Activated naive CD8-positive, alpha-beta T cell treated with anti-CD3 and anti-CD28 coated beads, Interleukin-2, amount 10 ng/mL, durations not matched to agents 7 days and 5 days (primary cell): ENCODE measurements at places on chromosomes 5 and 9. TPM values are rescaled to one million over a fixed set of nuclear protein-coding genes. Genes with fewer than 3 reads are reported as not detected.
A peak's percentile ranks its signal among the peaks of the same experiment; 100 is the strongest.

- no peak for DNase-seq
- H3K27ac ChIP-seq = no peak overlapping the region
- peak overlapping the region; percentile 31 for H3K4me3 ChIP-seq
- H3K4me1 ChIP-seq = peaks cover 48% of the 10 kb centered on the region
- H3K36me3 ChIP-seq = peaks cover under 1% of the 10 kb centered on the region
- no peaks in the 10 kb centered on the region for H3K27me3 ChIP-seq
Observed at GRCh38 chr9:4665357-4665756, 923 bp downstream of the SPATA6L start.

DNA sequence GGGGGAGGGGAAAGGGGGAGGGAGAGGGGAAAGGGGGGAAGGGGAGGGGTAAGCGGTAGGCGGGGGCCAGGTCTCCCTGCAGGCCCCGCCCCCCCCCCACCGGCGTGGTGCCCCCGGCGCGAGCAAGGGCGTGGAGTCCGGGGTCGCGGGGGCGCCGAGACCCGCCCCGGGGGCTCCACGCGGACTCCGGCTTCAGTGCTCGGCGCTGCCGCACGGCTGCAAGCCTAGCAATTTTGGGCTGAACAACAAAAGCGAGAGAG, 10.8 kb downstream of the C9orf50 start:
- H3K36me3 ChIP-seq = no peaks in the 10 kb centered on the region
- H3K27ac ChIP-seq = no peak overlapping the region
- no peak for DNase-seq
- peaks cover 25% of the 10 kb centered on the region for H3K4me1 ChIP-seq

GRCh38 chr5:116038817-116039216, 6.5 kb downstream of the ARL14EPL start:
- H3K4me1 ChIP-seq = peaks cover 9% of the 10 kb centered on the region
- H3K27ac ChIP-seq = no peak overlapping the region

- peaks cover 1% of the 10 kb centered on the region for H3K4me1 ChIP-seq
- H3K27ac ChIP-seq = no peak overlapping the region
- no peaks in the 10 kb centered on the region for H3K36me3 ChIP-seq
Observed at GRCh38 chr9:83304686-83305085, 233.5 kb downstream of the FRMD3 start.

GRCh38 chr5:163248871-163249270, 188.5 kb upstream of the CCNG1 start:
- H3K27me3 ChIP-seq = no peaks in the 10 kb centered on the region
- no peak overlapping the region for H3K27ac ChIP-seq
- no peaks in the 10 kb centered on the region for H3K36me3 ChIP-seq
- no peak for DNase-seq
- H3K4me1 ChIP-seq = no peaks in the 10 kb centered on the region

DNA sequence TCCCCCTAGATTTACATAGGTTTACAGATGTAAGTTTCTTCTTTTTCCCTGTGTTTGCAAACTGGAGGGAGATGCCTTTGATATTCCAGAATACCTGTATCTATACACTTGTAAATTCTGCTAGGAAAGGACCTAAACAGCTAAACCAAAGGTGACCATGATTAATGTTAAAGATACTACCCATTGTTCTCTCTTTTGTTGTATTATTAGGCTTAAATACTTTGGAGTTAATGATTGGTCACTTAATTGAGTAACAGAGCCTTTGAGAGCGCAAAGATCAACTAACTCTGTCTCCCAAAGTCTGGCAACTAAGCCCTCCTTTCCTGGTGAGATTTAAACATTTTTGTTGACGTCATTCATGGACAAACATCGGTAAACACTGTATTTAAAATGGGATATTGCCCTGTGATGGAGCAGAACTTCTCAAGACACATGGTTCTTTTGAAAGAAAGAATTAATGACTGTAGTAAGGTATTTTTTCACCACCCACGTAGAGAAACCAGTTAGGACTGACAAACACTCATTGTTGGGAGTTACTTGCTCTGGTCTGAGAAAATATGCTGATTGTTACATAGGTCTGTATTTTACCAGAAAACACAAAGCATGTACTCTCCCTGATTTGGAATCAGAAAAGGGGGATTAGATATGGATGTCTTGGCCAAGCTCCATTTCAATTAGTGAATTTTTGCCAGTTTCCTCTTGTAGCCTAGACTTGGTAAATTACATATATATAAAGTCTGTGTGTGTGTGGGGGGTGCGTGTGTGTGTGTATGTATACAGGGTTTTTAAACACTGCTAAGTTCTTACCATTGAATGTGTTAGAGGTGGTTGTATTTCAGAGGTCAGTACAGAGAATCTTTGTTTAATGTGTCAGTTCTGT, 4.6 kb downstream of the VCAN start:
- no peaks in the 10 kb centered on the region for H3K36me3 ChIP-seq
- DNase-seq = no peak
- no peak overlapping the region for H3K4me3 ChIP-seq
- peaks cover 65% of the 10 kb centered on the region for H3K27me3 ChIP-seq

- DNase-seq = peak; percentile 59
- peaks cover 63% of the 10 kb centered on the region for H3K27me3 ChIP-seq
- no peak overlapping the region for H3K27ac ChIP-seq
- peaks cover 7% of the 10 kb centered on the region for H3K4me1 ChIP-seq
- H3K36me3 ChIP-seq = no peaks in the 10 kb centered on the region
- peak overlapping the region; percentile 66 for H3K4me3 ChIP-seq
Observed at GRCh38 chr9:114504341-114505186, 709 bp downstream of the WHRN start.

GRCh38 chr5:82676661-82677060, 398.5 kb upstream of the RPS23 start:
- peaks cover 56% of the 10 kb centered on the region for H3K36me3 ChIP-seq
- no peak for DNase-seq
- peaks cover 24% of the 10 kb centered on the region for H3K4me1 ChIP-seq
- H3K27ac ChIP-seq = peak overlapping the region; percentile 80
- H3K27me3 ChIP-seq = no peaks in the 10 kb centered on the region

DNA sequence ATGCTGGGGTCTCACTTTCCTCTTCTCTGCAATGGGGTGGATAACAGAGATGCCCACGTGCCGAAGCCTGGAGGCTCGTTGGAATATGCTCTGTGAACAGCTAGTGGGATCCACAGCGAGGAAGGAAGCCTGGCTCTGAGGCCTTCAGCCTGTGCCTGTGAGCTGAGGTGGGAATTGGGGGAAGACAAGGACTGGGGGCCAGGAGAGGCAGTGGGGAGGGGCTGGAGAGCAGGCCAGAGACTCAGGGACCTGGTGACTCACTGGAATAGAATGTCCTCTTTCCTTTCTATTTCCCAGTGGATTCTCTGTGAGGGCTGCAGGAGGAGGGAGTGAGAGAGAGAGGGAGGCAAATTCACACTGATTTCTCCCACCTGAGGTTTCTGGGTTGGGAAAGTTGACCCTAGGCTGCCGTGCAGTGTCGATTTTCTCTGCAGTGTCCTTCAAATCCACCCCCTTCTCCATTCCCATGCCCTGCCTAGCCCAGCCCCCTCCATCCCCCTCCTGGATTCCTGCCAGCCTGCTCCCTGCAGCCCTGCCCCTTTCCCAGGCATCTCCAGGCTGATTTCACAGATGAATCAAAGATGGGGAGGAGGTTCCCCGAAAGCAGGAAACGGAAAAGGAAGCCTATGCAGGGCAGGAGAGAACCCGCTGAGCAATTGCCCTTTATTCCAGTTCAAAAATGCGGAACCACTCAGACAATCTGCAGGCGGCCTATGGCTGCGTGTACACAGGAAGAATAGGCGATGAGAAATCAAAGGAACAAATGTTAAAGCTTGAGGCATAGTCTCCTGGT, 1.4 kb upstream of the SPAAR start:
- DNase-seq = no peak
- no peak overlapping the region for H3K4me3 ChIP-seq
- peak overlapping the region; percentile 60 for H3K27ac ChIP-seq

DNA sequence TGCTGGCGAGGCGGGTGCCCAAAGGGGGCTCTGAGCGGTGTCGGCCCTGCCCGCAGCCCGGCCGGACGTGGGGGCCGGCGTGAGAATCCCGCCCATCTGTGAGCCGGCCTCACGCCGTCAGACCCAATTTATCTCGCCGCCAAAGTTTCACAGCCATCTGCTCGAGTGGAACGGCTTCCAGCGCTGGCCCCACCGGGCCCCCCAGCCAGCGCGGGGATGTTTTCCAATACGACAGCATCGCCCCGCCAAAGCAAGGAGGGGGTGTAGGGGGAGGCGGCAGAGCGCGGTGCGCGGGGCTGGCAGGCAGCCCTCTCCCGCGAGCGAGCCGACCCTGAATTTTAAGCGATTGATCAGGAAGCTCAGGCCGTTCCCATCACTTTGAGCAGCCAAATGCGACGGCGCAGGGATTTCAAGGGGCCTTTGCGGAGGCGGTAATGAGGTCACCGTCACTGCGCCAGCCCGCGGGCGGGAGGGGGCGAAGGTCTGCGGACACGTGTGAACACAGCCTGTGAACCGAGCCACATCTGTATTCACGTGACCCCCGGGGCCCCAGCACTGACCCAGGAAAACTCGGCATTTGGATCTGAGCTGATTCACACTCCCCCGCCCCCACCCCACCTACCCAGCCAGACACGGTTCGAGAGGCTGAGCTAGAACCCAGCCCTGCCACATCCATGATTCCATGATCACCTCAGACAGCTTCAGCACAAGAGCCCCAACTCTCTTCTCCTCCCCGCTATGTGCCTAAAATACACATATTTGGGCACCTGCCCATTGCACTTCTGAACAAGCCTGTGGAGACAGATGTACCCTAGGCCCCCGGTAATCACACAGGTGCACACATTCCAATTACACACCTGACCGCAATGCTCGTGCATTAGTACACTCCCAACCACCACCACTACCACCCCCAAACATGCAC, 47.8 kb upstream of the PSD2 start:
- peak overlapping the region; percentile 83 for H3K4me3 ChIP-seq
- peaks cover 21% of the 10 kb centered on the region for H3K4me1 ChIP-seq
- DNase-seq = peak; percentile 51
- peaks cover 33% of the 10 kb centered on the region for H3K27me3 ChIP-seq
- no peaks in the 10 kb centered on the region for H3K36me3 ChIP-seq
- H3K27ac ChIP-seq = peak overlapping the region; percentile 53

GRCh38 chr9:101465326-101465915, 29.8 kb upstream of the ALDOB start:
- H3K4me1 ChIP-seq = no peaks in the 10 kb centered on the region
- no peak overlapping the region for H3K27ac ChIP-seq
- DNase-seq = no peak

GRCh38 chr5:81519217-81519905, 125.4 kb upstream of the ACOT12 start:
- H3K27ac ChIP-seq = no peak overlapping the region
- no peak overlapping the region for H3K4me3 ChIP-seq
- H3K4me1 ChIP-seq = no peaks in the 10 kb centered on the region

DNA sequence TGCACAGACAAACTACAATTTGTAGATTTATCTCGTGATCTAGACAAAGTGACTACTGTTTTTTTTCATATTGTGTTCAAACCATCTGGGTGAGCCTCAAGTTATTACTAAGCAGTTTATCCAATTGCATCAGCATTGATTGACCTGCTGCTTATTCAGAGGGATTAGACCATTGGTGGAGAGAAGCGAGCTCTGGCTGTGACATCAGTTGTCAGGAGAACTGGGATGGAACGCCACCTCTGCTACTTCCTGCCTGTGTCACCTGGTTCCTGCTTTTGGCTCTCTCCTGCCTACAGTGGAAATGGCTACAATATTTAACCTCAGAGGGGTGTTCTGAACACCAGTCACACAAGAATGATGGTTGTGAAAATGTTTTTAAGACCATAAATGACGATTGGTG, 12.1 kb downstream of the NR4A3 start:
- H3K27ac ChIP-seq = no peak overlapping the region
- H3K4me3 ChIP-seq = no peak overlapping the region
- peaks cover 15% of the 10 kb centered on the region for H3K4me1 ChIP-seq
- H3K27me3 ChIP-seq = peaks cover 9% of the 10 kb centered on the region
- peaks cover 7% of the 10 kb centered on the region for H3K36me3 ChIP-seq

DNA sequence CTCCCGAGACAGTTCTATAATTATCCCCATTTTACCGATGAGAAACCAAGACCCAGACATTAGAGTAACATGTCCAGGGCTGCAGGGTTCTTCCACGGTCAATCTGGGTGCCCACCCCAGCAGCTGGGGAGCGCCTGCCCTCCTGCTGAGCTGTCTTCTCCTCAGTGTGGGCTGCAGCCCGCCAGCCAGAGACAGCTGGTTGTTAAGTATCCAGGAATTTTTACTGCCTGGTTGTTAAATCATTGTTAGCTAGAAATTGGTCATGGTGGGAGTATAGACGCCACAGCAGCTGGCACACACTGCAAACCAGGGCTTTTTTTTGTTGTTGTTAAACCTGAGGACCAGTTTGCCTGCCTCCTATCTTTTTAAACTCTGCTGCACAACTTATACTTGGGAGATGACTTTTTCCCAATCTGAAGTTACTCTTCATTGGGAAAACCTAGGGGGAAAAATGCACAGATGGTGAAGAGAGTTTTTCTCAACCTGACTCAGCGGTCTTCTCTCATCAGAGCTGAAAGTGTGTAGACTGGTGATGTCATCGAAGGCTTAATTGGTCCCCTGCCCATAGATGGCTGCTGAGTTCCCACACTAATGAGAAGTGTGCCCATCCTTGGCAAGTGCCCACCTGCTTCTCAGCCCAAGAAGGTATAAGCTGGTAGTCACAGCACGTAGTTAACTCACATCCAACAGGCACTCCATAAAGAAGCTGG, 208.6 kb downstream of the DRD1 start:
- no peak for DNase-seq
- H3K36me3 ChIP-seq = no peaks in the 10 kb centered on the region
- H3K27ac ChIP-seq = no peak overlapping the region
- peaks cover 4% of the 10 kb centered on the region for H3K27me3 ChIP-seq

- no peak overlapping the region for H3K27ac ChIP-seq
- DNase-seq = no peak
- peaks cover 2% of the 10 kb centered on the region for H3K27me3 ChIP-seq
- no peak overlapping the region for H3K4me3 ChIP-seq
- no peaks in the 10 kb centered on the region for H3K36me3 ChIP-seq
- peaks cover 2% of the 10 kb centered on the region for H3K4me1 ChIP-seq
Observed at GRCh38 chr9:135021393-135021789, 66.1 kb upstream of the OLFM1 start.

- peaks cover 37% of the 10 kb centered on the region for H3K27me3 ChIP-seq
- H3K4me3 ChIP-seq = peak overlapping the region; percentile 57
- no peaks in the 10 kb centered on the region for H3K36me3 ChIP-seq
- no peak overlapping the region for H3K27ac ChIP-seq
Observed at GRCh38 chr5:141914199-141914743, 9.4 kb upstream of the DELE1 start.

GRCh38 chr5:138037907-138038633, 5.2 kb upstream of the FAM13B start:
- no peaks in the 10 kb centered on the region for H3K36me3 ChIP-seq
- H3K27ac ChIP-seq = no peak overlapping the region
- H3K4me1 ChIP-seq = peaks cover 15% of the 10 kb centered on the region
- no peaks in the 10 kb centered on the region for H3K27me3 ChIP-seq
- no peak overlapping the region for H3K4me3 ChIP-seq
- DNase-seq = no peak

IFNK gene
- total RNA-seq = not detected

IGFBPL1 gene
- total RNA-seq = not detected

KCNIP1 gene
- total RNA-seq = not detected

HMHB1 gene
- not detected for total RNA-seq
